Mucosa of gallbladder (tissue), 1 donor: ENCODE measurements at places on chromosomes 1 and 21.

DNA sequence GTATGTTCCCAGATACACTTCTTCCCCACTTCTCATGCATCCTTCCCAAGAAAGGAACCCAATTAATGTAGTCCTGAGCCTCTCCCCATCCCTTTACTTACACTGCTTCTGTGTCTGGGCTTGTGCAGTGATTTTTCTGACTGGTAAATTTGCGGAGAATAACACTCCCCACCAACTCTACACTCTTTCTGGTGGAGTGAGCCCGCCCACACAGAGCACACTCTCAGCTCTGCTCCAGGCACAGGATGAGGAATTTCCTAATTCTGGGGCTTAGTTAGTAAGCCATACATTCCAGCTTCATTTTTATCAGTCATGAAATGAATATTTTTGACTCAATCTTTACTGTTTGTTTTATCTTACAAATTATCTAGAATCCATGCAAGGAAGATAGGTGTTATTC is 38.6 kb downstream of the FMO4 start:
- DNase-seq, result no peak

DNA sequence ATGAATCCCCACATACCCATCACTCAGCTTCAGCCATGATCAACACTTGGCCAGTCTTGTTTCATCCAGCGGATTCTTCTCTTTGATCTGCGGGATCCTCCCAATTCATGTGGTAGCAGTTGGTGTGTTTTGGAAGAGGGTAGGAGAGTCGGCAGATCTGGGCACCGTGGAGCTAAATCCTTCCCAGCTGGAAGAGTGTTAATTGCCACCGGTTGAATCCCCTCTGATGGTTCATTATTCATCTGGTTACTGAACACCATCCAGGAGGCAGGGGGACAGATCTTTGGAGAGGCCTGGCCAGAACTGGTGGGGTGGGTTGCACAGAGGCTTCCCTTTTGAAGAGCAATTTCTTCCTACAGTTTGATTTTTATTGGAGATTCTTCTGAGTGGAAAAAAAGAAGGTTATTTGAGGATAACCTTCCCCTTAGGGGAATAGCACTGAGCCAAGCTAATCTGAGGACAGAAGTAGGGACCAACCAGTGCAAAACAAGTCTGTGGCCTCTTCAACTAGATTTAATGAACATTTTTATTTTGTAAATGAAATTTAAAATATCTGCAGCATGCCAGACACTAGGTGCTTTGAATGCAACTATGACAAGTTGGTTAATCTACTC is 8.1 kb downstream of the NFASC start:
- DNase-seq, result no peak

DNA sequence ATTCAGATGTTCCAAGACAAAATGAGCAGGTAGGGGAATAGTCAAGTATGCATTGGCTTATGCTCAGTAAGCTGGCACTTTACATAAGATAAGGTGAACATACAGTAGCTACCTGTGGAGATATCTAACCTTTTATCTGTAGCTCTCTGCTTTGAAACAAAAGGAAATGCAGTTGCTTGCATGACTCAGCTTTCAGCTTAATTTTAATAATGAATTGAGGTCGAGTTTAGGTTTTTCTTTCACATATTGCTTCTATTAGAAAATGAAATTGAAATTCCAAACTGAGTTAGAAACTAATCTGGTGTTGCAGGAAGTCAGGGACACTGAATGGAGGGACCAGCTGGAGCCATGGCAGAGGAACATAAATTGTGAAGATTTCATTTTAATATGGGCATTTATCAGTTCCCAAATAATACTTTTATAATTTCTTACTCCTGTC is 8.3 kb downstream of the FRRS1 start:
- no peak for DNase-seq

GRCh38 chr1:184315254-184315653 is 71.6 kb upstream of the C1orf21 start:
- DNase-seq, result no peak

DNA sequence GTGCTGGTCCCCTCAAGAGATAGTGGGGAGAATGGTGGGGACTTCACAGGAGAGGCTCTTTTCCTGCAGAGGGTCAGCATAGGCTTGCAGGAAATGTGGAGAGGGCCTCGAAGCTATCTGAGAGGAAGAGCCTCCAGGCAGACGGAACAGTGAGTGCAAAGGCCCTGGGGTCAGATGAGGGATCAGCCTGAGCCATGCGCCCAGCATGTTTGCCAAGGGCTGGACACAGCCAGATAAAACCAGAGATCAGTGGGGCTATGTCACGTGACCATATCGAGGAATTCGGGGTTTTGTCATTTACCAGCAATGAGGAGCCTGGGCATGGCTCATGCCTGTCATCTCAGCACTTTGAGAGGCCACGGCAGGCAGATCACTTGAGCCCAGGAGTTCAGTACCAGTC is 6.5 kb upstream of the UTS2 start:
- DNase-seq, result no peak

DNA sequence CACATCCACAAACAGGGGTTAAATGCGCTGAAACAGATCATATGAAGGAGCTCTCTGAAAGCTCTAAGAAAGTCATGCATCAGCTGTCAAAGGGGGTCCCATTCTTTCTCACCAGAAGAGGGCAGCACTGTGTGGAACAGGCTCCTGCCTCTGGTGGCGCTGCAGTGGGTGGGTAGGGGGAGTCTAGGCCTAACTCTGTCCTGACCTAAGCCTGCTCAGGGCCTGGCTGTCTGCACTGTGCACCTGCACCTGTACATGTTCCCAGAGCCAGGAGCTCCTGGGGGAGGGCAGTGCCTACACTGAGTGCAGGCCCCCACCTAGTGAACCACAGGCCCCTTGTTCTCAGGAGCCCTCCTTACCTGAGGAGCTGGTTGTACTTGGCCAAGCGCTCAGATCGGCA is 16.0 kb downstream of the ENO1 start:
- DNase-seq, result no peak

DNA sequence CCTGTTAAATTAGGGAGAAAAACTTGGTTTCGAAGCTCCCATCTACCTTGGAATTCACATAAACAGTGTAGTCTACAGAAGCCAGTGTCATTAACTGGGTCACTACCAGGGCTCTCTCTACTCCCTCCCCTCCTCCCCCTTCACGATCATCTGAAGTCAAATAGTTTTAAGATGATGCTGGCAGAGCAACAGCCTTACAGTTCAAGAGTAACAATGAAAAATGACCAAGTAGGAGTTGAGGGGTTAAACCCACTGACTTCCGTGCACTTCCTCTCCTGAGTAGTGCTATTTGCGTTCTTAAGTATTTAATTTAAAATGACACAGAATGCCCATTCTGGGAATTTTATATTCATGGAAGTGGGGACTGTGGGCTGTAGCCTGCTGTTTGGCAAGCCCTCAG is 236.9 kb downstream of the SIPA1L2 start:
- no peak for DNase-seq

DNA sequence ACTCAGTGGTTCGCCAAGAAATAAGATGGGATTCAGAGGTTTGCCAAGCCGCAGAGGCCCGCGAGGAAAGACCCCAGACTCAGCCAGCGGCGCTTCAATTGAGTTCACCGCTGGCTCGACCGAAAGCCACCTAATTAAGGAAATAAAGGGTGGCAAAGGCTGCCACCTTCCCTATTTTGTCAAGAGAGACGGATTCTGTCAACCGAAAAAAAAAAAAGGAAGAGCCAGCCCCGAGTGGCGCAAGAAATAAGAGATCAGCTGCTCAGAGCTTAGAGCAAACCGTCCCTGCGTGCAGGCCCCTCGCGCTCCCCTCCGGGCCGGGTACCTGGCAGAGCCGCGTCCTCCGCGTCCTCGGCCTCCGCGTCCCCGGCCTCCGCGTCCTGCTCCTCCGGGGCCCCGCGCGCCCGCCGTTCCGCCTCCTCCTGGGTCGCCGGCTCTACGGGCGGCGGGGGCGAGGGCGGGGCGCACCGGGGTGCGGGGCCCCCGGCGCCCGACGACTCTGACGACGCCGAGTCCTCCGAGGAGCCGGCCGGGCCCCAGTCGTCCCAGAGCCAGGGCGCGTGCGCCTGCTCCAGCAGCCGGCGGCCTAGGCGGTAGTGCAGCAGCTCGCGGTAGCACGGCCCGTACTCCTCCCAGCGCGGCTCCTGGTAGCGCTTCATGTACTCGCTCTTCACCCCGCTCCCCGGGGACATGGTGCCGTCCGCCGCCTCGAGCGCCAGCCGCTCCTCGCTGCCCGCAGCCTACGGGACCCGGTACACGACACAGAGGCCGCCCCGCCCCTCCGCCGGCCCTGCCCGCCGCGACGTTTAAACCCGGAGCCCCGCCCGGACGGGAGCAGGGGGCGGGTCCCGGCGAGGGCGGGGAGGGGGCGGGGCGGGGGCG is 832 bp downstream of the CCSAP start:
- DNase-seq, result peak; percentile 84

DNA sequence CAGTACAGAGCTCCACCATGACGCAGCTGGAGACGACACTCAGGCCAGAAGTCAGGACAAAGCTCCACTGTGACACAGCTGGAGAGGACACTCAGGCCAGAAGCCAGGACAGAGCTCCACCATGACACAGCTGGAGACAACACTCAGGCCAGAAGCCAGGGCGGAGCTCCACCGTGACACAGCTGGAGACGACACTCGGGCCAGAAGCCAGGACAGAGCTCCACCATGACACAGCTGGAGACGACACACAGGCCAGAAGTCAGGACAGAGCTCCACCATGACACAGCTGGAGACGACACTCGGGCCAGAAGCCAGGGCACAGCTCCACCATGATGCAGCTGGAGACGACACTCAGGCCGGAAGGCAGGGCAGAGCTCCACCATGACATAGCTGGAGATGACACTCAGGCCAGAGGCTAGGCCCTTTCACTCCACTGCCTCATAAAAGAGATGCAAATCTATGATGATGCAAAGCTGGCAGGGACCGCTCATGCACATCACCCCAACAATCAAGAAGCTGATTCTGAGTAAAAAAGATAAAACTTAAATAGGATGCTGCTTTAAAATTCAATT is 13.6 kb upstream of the OR2B11 start:
- DNase-seq, result no peak

- DNase-seq, result peak; percentile 67
These were observed 16.5 kb downstream of the PTCH2 start for GRCh38 chr1:44826375-44827196.

- no peak for DNase-seq
These were observed 197.0 kb upstream of the LHX8 start for GRCh38 chr1:74937176-74937575.

- no peak for DNase-seq
These were observed 133.0 kb downstream of the PTPN14 start for GRCh38 chr1:214418391-214418790.

GRCh38 chr1:31215065-31215570 is 24.6 kb downstream of the NKAIN1 start:
- DNase-seq, result no peak

DNA sequence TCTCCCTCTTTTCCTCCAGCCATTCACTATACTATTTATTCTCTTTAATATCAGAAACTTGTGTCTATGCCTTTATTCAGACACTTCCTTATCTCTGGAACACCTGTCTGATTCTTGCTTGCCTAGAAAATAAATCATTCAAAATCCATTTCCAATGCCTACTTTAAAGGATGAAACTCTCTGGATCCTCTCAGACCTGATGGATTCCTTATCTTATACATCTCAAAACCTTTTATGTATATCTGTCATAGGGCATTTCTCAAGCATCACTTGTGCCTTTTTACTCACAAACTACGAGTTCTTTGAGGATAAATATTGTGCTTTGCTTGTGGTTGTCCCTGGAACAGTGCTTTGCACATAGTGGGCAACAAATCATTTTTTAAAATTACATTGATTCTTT is 3.8 kb upstream of the ATP6V1G3 start:
- DNase-seq, result no peak

- DNase-seq, result no peak
These were observed 6.7 kb downstream of the GADD45A start for GRCh38 chr1:67691712-67692111.
